ENCODE measurements at places on chromosomes 16 and 17. TPM values are rescaled to one million over a fixed set of nuclear protein-coding genes. Genes with fewer than 3 reads are reported as not detected.
A peak's percentile ranks its signal among the peaks of the same experiment; 100 is the strongest.

- no peak for DNase-seq
These were observed 76.9 kb downstream of the MARF1 start for GRCh38 chr16:15566095-15566494.

DNA sequence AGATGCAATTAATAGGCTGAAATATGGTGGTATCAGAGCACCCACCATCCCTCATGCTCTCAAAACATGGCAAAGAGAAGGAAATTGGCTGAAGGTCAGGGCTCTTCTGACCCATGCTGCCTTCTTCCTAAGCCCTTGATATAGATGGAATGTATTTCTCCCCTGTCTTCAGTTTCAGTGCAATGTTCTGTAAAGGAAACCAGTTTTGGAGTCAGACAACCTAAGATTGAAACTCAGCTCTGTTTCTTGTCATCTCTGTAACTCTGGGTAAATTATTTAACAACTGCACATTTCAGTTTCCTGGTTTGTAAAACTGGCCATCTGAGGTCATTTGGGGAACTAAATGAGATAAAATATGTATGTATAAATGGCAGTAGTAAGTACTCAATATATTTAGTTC is 243.9 kb downstream of the CA10 start:
- DNase-seq, result no peak

KCNJ12 gene
- total RNA-seq, result 0.98 TPM

GRCh38 chr16:58012481-58012880 is 11.3 kb downstream of the USB1 start:
- DNase-seq, result no peak

ABCC12 gene
- total RNA-seq, result not detected

DNA sequence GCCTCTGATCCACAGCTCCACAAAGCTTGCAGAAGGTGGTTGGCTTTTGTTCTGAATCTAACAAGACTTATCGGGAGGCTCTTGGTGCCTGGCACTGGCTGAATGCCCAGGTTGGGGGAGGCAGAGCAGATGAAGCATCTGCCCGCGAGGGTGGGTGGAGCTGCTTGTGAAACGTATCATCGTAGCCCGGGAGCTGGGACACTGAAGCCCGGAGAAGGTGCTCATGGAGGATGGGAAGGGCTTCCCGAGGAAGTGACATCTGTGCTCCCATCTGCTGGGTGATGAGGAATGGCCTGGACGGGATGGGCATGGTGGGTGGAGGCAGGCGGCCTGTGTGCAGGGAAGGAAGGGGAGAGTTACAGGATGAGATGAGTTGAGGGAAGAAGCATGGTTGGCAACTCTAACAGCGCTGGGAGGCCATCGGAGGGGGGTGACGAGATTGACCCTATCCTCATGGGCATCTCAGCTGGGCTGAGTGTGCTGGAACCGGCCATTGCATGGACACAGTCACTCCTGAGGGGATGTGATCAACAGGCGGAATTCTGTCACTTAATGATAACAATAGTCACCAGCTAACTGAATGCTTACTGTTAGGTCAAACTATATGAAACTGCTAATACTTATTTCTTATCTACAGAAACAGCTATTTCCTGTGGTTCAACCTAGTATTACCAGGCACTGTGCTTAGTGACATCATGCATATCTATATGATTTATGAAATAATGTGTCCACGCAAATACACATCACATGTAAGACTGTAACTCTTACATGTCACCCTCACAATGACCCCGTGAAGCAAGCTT is 102.7 kb downstream of the ABCC6 start:
- DNase-seq, result no peak

FBXW10 gene
- total RNA-seq, result not detected

MEIOB gene
- total RNA-seq, result not detected

PDP2 gene
- total RNA-seq, result 10.0 TPM

CDH13 gene
- total RNA-seq, result 162 TPM

DNA sequence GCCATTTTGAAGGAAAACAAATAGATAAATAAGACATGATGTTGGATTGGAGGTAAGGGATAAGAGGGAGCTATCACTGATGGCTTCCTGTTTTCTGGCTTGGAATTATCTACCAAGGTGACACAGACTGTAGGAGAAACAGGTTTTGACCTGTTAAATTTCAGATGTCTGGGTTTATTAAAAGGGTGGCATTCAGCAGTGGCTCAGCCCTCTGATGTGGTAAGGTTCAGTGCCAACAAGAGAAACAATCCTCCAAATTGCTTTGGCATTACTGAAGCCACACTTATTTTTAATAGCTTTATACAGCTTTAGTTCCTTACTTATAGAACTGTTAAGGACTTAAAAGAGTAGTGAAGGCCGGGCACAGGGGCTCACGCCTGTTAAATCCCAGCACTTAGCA is 37.0 kb upstream of the AKAP1 start:
- no peak for DNase-seq

GRCh38 chr17:16496820-16497489 is 5.0 kb upstream of the LRRC75A start:
- no peak for DNase-seq

- DNase-seq, result no peak
These were observed 83.4 kb downstream of the MAF start for GRCh38 chr16:79517156-79517555.

DOC2A gene
- total RNA-seq, result not detected

DNA sequence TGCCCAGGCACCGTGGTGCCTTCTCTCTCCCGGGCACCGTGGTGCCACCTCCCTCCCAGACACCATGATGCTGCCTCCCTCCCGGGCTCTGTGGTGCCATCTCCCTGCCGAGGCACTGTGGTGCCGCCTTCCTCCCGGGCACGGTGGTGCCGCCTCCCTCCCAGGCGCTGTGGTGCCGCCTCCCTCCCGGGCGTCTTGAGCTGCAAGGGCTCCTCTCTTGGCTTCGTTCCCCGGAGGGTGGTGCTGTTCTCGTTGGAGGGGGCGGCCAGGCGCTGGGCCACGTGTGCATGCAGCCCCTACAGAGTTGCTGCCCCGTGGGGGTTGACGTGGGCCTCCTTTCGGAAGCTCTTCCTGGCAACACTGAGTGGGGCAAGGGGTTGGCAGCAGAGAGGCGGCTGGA is 8.2 kb downstream of the CENPX start:
- no peak for DNase-seq

SPIRE2 gene
- 7.1 TPM for total RNA-seq

DNA sequence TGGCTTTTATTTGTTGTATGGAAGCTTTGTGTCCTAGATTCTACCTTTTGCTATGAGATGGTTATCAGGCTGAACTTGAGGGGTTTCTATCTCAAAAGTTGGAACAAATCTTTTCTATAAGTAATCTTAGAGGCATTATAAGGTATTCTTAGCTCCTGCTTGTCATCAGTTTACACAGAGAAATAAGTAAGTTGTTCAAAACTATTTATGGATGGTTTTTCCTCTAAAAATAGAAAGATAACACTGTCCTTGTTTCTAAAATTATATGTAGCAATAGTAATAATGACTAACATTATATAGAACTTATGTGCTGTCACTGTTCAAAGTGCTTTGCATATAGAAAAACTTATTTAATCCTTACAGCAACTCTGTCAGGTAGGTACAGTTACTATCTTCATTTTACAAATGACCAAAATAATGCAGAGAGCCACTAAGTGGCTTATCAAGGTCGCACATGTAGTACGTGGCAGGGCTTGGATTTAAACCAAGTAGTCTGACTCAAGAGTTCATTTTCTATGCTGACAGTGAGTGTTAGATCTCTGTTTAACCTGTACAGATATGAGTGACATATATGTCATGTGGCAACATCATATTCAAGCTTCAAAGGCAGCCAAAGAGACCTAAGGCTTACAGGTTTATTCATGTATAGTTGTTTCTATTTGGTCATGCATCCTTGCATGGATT is 59.0 kb downstream of the PHKB start:
- DNase-seq, result no peak

GRCh38 chr16:24114876-24115275 is 141.3 kb upstream of the CACNG3 start:
- DNase-seq, result no peak

GRCh38 chr16:11474617-11475291 is 112.0 kb downstream of the LITAF start:
- no peak for DNase-seq

DNA sequence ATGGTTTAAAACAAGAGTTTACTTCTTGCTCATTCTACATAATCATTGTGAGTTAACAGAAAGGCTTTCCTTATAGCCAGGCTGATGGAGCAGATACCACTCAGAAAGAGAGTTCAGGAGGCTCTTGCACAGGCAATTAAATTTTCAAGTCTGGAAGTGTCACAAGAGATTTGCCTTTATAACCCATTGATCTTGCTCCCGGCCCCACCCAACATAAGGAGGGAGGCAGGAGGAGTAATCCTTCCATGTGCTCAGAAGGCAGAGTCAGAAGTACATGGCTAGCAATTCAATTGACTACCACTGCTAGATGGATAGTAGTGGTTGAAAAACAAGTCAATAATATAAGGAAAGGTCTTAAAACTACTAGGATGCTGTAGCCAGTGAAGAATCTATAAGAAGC is 346.3 kb upstream of the CDH11 start:
- DNase-seq, result no peak

GRCh38 chr16:29943846-29944799 is 17.8 kb upstream of the TMEM219 start:
- DNase-seq, result peak; percentile 98

FOXN1 gene
- total RNA-seq, result not detected

DNA sequence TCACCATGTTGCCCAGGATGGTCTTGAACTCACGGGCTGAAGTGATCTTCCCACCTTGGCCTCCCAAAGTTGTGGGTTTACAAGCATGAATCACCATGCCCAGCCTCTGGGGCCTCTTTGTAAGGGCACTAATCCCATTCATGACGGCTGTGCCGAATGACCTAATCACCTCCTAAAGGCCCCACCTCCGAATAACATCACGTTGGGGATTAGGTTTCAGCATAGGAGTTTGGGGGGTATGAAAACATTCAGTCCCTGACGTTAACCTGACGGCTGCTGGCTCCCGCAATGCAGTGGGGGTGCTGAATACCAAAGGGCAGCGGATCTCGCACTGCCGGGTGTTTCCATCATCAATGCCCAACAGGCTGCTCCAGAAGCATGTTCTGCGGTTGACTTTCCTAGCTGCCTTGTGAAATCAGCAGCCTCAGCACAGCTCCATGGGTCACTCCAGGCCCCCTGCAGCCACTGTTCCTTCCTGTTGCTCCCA is 120.8 kb upstream of the SEC14L1 start:
- peak; percentile 56 for DNase-seq

DNA sequence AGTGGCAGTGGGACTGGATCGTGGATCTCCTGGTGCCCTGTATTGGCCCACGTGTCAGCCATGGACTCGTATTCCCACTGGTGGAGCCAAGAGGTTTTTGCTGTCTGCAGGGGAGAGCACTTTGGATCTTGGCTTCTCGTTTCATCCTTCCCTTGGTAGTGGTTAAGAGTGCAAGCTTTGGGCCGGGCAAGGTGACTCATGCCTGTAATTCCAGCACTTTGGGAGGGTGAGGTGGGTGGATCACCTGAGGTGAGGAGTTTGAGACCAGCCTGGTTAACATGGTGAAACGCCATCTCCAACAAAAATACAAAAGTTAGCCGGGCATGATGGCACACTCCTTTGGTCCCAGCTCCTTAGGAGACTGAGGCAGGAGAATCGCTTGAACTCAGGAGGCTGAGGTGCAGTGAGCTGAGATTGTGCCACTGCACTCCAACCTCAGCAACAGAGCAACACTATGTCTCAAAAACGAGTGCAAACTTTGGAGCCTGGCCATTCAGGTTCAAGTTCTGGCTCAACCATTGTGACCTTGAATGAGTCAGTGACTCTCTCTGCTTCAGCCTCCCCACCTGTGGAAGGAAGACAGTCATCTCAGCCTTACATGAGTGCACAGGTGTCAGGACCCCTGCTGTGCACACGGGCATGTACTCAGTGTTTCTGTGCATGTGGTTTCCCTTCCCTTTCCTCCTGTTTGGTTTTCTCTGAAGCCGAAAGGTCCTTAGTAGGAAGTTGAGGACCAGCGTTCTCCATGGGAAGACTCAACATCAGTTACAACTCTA is 57.4 kb downstream of the PLCG2 start:
- no peak for DNase-seq

GRCh38 chr17:78023042-78023441 is 64.5 kb downstream of the TNRC6C start:
- no peak for DNase-seq

- no peak for DNase-seq
These were observed 788 bp downstream of the METTL22 start for GRCh38 chr16:8622315-8622656.

DNA sequence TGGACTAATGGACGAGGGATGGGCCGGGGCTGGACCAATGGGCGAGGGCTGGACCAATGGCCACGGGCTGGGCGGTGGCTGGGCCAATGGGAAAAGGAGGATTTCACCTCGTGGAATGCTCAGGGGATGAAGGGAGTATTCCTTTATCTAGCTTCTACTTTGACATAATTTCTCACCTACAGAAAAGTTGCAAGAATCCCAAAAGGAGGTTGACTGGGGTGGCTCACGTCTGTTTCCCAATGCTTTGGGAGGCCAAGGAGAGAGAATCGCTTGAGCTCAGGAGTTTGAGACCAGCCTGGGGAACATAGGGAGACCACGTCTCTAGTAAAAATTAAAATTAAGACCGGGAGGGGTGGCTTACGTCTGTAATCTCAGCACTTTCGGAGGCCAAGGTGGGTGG is 5.7 kb upstream of the FLYWCH1 start:
- DNase-seq, result no peak

MYADML2 gene
- total RNA-seq, result not detected

DNA sequence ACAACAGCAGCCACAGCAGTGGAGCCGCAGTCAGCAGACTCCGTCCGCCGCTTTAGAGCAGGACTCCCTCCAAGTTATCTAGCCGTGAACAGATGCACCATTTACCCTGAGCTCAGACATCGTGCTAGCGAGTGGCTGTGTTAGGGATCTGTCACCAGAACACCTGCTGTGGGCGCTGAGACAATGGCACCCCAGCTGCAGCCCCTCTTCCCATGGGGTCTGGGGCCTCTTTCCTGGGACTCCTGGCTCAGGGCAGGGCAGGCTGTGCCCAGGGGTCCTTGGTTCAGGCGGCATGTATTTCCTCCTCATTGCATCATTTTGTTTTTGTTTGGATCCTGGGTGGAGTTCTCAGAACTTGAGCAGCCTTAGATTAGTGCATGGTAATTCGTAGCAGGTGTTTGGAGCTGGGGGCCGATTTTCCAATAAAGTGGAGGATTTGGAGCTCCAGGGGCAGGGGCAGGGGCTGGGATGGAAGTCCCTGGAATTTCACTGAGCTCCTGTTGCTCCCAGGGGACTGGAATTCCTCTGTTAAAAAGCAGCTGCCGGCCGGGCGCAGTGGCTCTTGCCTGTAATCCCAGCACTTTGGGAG is 23.4 kb downstream of the NMRAL1 start:
- no peak for DNase-seq

- no peak for DNase-seq
These were observed 170.1 kb upstream of the CHMP6 start for GRCh38 chr17:80821546-80821945.
